CD4-positive, alpha-beta T cell treated with Interleukin-6 at 100 ng/mL for 8 hours (primary cell): ENCODE measurements at places on chromosomes 5 and 9.

DNA sequence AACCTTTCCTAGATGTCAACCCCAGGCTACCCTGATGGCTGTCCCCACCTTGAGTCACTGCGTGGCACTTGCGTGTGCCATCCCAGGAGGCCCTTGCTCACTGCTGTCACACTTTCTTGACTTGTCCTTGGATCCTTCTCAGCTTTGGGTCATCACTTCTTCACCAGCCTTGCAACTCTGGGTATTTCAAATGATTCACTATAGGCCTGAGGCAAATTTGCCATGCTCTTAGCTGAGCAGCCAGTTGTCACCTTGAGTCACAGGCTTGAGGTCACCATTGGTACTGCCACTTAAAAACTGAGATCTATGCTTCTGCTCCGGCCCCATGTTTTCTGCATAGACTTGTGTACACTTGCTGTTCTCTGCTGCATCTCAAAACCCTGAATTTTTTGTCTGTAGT, 84.7 kb downstream of the BASP1 start:
- no peak for DNase-seq

DNA sequence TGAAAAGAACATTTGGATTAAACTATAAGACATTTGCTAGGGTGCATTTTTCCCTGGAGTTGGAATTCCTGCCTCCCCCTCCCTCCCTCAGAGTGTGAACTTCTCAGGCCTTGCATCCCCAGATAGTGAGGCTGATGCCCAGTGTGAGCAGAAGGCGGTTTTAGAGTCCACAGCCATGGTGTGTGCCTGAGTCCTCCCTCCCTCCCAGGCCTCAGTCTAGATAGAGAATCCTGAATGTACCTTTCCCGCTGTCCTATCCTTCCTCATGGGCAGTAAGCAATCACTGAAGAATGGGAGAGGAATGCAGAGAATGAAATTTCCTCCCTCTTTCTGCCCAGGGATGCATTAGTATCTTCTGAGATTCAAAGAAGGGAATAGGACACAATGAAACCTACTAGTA, 108.5 kb downstream of the RASGRF2 start:
- DNase-seq: no peak

GRCh38 chr9:131942146-131942720, 137.4 kb downstream of the MED27 start:
- DNase-seq: no peak

DNA sequence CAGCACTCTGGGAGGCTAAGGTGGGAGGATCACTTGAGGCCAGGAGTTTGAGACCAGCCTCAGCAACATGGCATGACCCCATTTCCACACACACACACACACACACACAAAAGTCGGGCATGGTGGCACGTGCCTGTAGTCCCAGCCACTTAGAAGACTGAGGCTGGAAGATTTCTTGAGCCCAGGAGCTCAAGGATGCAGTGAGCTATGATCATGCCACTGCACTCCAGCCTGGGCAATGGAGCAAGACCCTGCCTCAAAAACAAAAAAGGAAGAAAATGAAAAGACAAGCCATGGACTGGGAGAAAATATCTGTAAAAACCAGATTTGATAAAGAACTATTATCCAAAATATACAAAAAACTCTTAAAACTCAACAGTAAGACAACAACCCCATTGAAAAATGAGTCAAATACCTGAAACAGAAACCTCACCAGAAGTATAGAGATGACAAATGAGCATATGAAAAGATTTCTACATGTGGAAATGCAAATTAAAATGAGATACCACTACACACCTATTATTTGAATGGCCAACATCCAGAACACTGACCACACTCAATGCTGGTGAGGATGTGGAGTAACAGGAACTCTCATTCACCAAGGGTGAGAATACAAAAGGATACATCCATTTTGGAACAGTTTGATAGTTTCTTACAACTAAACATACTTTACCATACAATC, 24.7 kb downstream of the DNAJA1 start:
- DNase-seq: no peak

GRCh38 chr9:132975961-132976360, 2.5 kb upstream of the GFI1B start:
- no peak for DNase-seq

DNA sequence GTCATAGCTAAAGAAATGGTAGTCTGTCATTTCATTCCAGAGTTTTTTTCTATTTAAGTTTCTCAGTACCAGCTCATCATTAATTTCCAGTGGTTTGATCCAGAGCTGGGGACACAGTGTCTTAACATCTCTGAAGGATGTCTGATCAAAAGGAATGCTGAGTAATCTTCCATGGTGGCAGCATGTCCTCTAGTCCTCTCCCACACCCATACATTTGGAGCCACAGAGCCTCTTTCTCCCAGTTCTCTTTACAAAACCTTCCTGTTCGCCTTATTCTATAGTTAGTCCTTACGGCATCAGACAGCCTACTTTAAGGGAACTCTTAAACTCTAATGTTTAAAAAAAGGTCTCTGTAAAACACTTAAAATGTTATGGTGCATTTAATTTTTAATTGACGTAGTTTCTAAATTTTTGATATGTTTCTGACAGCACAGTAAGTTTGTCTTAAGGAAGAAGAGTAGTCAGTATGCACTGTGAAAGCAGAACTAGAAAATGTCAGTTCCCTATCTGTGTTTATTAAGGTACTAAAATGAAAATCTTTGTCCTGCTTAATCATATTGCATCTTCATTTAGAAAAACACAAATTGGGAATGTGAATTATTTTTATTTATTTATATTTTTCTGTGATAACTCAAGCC, 96.8 kb downstream of the INIP start:
- DNase-seq: no peak

- no peak for DNase-seq
Observed at GRCh38 chr5:100026606-100027005, 508.6 kb upstream of the FAM174A start.

DNA sequence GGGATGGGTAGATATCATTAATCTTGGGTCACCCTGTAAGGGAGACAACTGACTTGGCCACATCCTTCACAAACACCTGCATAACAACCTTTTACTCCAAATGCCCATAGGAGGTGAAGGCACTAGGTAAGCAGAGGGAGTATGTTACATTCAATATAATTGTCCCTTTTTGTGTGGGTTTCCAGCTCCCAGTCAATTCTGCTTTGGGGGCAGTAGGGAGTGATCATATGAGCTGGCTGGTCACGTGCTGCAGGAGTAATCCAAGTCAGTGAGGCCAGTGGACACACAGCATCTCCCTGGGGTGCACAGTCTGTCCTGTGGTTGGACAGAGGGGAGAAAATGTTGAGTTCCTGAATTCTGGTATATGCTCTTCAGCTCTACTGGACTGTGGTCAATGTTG, 1.2 kb upstream of the AGXT2 start:
- DNase-seq: no peak

DNA sequence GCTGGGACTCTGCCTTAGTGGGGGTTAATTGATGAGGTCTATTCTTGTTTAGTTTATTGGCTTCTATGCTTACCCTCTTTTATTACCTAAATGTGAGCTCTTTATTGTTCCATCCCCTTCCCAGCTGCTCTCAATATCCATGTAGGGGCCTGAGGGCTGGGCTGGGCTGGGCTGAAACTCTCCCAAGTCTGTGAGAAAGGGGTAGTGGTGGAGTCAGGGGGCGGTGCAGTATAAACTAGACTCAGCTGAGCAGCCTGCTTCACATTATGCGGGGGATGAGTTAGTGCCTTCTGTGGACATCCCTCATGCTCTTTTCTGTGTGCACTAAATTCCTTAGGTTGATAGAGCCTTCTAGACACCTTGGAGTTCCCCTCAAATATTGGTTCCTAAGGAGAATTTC, 451.8 kb upstream of the PTGER4 start:
- DNase-seq: no peak

DNA sequence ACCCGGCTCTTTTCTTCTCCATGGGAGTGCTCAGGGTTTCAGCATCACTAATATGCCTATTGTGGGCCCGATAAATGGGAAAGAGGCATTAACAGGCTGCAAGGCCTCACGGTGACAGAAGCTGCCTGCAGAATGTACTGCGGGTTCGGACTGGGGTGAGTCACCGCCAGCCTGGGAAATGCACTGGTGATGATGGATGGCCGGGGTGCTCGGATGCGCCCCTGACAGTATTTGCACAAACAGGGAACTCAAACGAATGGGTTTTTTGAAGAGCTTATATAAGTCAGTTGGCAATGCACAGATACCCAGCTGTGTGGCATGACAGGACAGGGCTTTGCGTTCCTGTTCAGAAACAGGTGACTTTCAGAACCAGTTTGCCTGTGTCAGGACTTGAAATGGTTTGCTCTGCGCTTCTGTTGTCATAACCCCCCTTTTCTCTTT, 42.0 kb upstream of the PITX1 start:
- no peak for DNase-seq

- DNase-seq: peak; percentile 36
Observed at GRCh38 chr5:179803651-179804554, 2.8 kb downstream of the MGAT4B start.

DNA sequence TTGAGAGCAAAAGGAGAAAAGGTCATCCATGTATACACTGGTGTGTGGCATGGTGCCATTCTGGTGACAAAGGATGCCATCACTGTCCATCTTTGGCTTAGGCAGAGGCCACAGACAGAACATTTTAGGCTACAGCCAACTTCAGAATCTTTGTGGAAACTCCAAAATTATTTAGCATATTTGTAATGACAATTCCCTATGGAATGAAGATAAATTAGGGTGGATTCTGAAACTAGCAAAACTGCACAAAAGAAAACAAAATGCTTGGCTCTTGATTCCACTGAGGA, 92.5 kb downstream of the FBXW11 start:
- DNase-seq: no peak

- DNase-seq: no peak
Observed at GRCh38 chr9:135490166-135490870, 10.2 kb upstream of the MRPS2 start.

- no peak for DNase-seq
Observed at GRCh38 chr9:20551236-20551635, 71.1 kb downstream of the MLLT3 start.

GRCh38 chr5:42514754-42515153, 91.5 kb downstream of the GHR start:
- no peak for DNase-seq

DNA sequence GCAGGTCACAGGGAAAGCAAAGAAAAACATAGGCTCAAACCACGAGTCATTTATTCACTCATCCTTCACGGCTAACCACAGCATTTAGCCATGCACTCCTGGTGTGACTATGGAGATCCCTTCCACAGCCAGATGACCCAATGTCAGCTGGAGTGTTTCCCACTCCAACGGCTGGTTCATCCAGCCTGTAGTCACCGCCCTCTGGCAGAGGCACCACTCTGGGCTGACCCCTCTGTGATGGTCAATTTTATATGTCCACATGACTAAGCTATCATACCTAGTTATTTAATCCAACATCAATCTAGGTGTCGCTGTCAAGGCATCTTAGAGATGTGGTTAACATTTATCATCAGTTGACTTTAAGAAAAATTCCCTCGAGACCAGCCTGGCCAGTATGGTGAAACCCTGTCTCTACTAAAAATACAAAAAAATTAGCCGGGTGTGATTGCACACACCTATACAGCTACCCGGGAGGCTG, 9.5 kb upstream of the PHF19 start:
- no peak for DNase-seq

DNA sequence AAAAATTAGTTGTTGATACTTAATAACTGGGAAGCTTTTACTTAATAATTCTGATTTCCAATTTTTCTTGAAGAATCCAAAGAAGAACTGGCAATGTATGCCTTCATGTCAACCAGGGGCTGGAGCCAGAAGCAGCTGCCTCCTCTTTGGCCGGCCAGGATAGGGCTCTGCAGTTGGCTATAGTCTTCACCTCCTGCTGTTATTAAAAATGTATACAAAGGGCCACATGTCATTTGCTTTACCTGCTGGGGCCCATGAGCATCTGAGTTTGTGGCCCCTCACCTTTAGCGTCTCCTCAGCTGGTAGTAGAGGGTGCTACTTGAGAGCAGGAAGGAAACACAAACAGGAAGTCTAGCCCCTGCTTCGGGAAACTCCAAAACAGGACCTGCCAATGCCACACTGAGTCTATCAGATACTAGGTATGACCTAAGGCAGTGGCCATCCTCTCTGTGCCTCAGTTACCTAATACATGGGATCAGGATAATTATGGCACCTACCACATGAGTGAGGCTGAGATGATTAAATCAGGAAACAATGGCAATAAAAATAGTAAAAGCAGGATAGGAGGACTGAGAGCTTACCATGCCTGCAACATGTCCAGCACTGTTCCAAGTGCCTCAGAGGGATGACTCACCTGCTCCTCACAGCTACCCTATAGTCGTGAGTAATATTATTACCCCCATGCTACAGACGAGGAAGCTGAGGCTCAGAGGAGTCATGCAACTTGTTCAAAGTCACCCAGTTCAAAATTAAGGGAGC, 21.3 kb downstream of the CCDC69 start:
- peak; percentile 49 for DNase-seq

GRCh38 chr9:30140407-30140806, 2244.0 kb upstream of the ACO1 start:
- no peak for DNase-seq

- no peak for DNase-seq
Observed at GRCh38 chr5:35781181-35781790, 75.4 kb upstream of the IL7R start.

DNA sequence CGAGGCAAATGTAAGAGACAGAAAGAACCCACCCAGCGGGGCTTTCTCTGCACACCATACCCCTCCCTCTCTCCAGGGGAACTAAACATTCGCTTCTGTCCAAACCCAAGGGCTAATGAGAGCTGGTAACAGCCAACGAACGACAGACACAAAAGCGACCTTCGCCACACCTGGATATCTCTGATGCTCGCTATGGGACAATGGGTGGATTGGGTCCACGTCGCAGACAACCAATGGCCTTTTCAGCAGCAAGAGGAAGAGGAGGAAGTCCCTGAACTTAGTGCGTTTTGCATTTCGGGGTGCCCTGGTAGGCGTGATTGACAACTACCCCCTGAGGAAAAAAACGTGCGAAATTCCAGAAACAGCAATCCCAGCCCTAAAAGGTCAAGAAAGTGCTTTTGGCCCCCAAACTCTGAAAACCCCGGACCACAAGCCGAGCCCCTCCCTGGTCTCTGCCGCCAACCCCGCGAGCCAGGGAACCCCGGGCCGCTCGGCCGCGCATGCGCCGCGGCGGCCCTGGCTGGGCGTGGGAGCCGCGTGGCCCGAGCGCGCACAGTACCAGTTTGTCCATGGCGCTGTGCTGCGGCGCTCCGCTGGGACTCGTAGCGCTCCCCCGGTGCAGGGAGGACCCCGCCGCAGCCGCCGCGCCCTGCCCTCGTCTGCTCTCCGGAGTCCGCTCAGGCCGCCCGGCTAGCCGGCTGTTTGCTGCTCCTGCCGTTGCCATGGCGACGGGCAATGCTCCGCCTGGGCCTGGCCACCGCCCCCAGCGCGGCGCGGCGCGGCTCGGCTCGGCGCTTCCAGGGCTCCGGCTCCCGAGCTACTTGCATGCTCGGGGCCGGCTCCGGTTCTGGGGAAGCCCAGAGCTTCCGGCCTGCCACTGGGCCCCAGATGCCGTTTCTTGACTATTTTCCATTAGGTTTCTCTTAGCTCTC, 66.9 kb upstream of the DNAH5 start:
- peak; percentile 3 for DNase-seq

DNA sequence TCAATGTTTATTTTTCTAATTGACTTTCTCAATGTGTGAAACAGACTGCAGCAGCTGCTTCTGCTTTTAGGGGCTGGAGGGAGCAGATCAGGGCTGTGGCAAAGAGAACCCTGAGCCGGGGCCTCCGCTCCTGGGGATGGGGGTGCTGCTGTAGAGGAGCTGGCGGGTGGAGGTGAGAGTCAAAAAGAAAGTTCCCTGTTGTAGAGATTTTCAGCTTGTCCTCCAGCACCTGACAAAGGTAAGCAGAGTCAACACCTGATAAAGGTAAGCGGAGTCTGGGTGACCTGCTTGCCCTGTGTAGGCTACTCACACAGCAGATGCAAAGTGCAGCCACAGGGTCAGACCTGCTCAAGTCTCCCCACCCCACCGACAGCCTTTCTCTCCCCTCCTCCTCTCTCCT, 252.4 kb upstream of the IRX1 start:
- no peak for DNase-seq

- DNase-seq: peak; percentile 26
Observed at GRCh38 chr5:146565764-146566367, 49.9 kb upstream of the GPR151 start.
